GM19239 (cell line): ENCODE measurements at places on chromosomes 3 and 15.
A peak's percentile ranks its signal among the peaks of the same experiment; 100 is the strongest.

GRCh38 chr3:62183969-62184368 is 189.4 kb downstream of the FEZF2 start:
- DNase-seq = no peak

- no peak for DNase-seq
Measured at GRCh38 chr3:67291287-67292252, 293.5 kb downstream of the KBTBD8 start.

DNA sequence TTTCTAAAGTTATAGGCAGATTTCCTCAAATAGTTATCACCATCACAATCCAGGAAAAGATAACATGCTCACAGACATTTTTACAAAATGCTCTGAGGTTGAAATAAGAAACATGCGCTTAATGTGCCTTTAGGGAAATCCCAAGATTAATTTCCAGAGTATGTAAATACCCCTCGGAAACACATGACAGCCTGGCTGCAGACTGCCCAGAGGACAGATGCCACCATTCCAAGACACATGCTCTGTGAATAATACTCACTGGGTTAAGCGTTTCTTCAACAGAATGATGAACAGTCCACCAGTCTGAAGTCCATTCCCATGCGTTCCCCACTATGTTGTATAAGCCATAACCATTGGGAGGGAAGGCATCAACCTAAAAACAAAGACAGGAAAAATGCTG is 56.5 kb downstream of the SUMF1 start:
- no peak for DNase-seq

DNA sequence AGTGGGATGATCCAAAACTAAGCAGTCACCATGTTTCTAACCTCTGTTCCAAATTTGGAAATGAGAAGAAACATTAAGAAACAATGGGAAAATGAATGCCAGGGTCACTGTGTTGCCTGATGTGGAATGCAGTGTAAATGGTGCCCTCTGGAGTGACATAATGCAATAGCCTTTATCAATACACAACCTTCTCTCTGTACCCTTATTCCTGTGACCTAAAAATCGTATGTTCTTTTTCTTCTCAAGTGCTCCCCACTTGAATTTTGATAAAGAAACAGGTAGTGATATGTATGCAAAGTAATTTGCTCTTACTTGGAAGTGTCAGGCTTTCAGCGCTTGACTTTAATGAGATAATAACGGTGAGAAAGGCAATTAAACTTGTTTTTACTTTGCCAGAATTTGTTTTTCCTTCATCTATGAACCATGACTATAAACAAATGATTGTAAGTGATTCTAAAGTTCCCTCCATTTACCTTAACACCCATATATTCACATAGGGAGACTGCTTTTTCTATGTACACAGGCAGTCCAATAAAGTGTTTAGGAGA is 145.8 kb upstream of the THRB start:
- DNase-seq = no peak

DNA sequence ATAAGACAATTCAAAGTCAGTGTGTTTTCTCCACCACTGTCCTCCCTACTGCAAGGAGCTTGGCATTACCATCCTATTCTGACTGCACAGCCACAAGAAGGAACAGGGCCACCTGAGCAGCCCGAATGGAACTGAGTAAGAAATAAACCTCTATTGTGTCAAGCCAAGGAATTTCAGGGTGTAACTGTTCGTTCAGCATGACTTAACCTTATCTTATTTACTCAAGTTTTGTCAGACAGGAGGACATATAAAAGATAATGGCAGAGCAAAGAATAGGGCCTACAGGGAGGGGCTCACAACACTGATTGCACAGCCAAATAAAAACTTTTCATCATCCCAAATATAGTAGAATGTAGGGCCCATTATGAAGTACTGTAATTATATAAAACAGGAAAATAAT is 236.1 kb downstream of the NEK10 start:
- no peak for DNase-seq

DNA sequence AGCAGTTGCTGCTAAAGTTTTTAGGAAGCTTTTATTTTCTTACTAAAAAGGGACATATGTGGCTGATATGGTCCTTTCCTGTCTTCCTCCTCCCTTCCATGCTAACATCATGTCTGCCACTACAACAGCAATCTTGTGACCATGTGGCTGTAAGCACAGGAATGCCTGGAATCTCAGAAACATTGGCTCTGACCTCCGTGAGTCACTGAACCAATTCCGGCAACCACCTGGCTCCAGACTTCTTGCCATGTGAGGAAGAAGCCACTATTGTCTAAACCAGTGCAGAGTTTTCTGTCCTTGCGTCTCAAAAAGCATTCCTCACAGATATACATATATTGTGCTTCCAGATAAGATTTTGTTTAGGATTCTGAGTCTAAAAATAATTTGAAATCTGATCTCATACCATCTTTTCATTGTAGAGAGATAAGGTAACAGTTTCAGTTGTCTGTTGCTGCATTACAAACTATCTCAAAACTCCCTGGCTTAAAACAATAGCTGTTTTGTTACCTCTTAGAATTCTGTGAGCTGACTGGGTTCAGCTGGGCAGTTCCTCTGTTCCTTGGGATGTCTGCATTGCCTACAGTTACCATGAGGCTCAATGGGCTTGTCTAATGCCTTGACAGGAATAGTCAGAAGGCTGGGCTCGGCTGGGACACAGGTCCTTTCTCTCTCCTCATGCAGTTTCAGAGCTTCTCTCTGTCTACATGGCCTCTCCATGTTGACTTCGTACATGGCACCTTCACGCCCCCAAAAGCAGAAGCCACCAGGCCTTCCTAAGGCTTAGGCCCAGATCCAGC is 77.3 kb upstream of the MAGI1 start:
- DNase-seq = no peak

DNA sequence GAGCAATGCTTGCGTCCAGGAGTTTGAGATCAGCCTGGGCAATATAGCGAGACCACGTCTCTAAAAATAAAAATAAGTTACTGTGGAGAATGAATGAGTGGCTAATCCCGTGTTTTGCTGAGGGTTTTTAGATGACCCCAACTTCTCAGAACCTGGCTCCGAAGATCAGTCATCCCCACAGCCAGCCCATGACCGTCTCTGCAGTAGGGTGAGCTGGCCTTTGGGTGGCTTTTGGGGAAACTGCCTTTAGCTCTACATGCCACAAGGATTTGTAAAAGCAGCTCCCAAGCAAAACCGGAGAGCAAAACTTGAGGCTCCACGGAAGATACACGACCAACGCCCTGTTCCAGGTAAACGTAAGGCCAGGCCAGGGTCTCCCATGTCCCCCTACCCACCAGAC is 39.2 kb upstream of the TFRC start:
- no peak for DNase-seq

- no peak for DNase-seq
Measured at GRCh38 chr3:94293793-94294195, 230.9 kb downstream of the NSUN3 start.

DNA sequence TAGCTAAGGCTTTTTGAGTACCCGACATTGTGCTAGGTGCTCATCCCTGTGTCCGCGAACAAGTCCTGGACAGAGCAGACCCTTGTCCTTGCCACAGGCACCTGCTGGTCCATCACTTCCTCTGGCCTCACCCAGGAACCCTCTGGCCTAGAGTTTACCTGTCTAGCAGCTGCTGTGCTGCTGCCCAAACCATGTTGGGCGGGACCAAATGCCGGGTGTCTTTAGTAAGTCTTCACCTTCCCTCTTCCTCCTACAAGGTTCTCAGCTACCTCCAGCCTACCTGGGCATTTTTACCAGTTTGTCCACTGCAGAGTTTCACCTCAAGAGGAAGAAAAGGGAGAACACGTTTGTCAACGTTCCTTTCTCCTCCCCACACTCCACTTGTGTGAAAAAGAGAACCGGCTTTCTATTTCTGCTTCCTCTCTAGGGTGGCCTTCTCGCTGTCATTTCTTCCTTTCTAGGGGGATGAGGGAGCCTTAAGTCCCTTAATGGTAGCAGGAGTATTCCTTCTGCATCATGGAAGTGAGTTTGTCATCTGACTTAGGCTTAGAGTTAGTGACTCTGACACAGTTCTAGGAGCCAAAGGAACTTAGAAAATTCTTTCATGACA is 80.4 kb upstream of the GCNT3 start:
- DNase-seq = no peak

DNA sequence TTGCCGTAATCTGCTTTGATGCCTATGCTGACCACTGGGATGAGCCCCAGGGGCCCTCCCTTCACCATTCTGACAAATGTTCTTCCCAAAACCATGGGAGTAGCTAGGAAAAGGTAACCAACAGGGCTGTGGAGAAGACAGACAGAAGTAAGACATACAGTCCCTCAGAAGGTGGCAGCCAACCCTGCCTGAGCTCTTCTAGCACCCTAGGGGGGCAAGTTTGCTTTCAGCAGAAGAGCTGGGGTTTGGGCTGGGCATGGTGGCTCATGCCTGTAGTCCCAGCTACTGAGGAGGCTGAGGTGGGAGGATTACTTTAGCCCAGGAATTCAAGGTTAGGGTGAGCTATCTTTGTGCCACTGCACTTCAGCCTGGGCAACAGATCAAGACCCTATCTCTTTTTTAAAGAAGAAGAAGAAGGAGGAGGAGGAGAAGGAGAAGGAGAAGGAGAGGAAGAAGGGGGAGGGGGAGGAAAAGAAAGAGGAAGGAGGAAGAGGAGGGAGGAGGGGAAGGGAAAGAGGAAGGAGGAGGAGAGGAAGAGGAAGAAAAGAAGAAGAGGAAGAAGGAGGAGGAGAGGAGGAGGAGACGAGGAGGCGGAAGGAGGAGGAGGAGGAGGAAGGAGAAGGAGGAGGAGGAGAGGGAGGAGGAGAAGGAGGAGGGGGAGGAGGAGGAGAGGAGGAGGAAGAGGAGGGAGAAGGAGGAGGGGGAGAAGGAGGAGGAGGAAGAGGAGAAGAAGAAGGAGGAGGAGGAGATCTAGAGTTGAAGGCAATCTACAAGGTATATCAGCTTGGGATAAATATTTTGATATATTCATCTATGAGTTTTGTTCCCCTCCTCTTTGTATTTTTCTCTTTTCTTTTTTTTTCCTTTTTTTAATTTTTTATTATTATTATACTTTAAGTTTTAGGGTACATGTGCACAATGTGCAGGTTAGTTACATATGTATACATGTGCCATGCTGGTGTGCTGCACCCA is 44.9 kb upstream of the ABHD2 start:
- DNase-seq = no peak

DNA sequence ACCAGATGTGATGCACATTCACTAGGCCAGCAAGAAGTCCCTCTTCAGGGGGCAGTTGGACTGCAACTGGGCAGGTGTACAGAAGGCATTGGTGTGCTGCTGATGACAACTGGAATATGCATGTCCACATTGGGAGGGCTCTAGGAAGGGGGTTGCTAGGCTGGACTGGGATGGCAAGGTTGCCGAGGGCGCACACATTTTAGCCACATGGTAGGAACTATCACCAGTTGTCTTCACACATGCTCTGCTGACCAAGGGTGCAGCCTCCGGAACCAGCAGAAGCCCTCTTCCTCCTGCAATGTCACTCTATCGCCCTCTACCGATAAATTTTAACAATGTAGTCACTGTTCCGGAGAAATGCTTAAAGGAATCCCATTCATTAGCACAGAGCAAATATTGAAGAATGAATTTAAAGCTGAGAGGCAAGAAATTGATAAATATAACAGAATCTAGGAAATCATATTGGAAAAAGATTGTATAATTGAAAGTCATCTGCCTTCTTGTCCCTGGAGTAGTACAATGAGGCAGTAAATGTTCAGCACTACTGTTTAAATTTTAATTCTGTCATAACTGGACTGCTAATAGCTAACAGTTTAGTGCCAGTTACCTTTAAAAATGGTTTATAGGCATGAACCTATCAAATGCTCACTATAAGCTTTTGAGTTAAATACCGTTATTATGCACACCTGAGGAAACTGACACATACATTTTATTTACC is 22.6 kb upstream of the LYSMD4 start:
- DNase-seq = peak; percentile 53

DNA sequence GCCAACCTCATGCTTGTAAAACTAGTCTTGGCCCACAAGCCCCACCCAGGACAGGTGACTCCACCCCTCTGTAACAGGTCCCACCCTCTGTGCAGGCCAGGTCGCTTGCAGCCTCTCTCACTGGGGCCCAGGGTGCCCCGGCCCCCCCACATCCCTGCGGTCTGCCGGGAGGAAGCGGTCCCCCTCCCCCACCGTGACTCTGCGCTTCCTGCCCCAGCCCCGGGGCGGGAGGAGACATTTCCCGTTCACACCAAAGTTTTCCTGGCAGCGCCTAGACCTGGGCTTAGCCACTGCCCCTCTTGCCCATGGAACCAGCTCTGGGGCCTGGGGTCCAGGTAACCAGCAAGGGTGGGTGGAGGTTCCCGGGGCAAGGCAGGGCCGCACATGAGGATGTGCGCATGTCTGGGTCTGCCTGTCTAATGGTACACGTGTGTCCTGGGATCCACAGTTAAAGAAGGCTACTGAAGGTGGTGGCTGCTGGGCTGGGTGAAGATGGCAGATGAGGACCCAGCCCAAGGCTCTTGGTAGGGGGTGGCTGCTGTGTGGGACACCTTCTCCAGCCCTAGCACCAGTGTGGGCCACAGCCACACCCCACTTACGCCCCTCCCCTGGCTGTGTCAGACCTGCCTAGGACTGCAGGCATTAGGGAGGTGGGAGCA is 8.4 kb downstream of the NBEAL2 start:
- peak; percentile 88 for DNase-seq

DNA sequence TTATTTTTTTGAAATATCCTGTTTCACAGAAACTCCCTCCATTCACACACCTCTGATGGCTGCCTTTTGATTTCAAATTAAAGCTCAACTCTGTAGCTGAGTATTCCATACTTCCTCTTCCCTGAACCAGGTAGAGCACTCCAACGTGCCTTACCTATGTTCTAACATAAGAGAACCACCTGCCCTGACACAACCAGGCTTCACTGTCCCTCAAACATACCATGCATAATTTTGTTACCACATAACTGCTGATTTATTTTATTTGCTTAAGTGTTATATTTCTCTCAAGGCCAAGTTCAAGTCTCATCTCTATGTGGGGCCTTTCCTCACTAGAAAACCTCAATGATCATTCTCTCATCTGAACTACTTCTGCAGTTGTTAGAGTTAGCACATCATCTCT is 209.7 kb downstream of the P3H2 start:
- no peak for DNase-seq

- no peak for DNase-seq
Measured at GRCh38 chr3:117695321-117695720, 985.7 kb downstream of the TUSC7 start.

DNA sequence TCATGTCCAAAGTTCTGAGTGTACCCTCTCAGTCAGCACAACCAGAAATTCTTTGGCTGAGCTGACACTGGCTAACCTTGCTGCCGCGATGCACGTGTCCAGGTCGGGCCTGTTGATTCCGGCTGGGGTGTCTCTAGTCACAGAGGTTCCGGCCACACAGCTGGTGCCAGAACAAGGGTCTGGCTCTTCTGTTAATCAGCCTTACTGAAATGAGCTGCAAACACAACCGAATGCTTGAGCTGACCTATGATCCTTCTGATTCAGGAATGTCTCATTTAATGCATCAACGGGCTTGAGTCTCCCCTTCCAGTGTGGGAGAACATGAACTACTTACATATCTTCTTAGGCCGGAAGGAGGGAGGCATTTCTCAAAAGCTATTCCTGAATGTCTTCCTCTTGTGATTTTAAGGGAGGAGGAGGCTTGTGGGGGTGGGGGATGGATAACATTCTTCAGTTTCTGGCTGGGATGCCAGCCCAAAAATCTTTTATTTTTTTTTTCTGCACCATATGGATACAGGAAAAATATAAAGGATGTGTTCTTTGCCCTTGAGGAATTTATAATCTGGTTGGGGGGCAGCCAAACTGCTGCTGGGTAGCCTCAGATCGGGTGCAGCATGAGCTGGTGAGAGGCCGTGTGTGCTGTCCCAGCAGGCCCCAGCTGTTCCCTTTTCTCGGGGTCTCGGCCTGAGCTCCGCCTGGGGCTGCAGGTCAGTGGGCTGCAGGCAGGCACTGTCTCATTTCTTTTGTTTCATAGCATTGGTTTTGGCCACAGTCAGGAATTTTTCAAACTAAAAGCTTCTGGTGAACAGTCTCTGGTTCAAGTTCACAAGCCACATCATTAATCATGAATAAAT is 319.1 kb upstream of the TBL1XR1 start:
- no peak for DNase-seq
